Activated T-helper 1 cell treated with anti-CD3 and anti-CD28 coated beads, Interleukin-2, amount 50 U/mL, for 16 hours (primary cell): ENCODE measurements at places on chromosomes 13 and 19.

- DNase-seq: no peak
Measured at GRCh38 chr13:48625413-48626076, 28.2 kb upstream of the CYSLTR2 start.

DNA sequence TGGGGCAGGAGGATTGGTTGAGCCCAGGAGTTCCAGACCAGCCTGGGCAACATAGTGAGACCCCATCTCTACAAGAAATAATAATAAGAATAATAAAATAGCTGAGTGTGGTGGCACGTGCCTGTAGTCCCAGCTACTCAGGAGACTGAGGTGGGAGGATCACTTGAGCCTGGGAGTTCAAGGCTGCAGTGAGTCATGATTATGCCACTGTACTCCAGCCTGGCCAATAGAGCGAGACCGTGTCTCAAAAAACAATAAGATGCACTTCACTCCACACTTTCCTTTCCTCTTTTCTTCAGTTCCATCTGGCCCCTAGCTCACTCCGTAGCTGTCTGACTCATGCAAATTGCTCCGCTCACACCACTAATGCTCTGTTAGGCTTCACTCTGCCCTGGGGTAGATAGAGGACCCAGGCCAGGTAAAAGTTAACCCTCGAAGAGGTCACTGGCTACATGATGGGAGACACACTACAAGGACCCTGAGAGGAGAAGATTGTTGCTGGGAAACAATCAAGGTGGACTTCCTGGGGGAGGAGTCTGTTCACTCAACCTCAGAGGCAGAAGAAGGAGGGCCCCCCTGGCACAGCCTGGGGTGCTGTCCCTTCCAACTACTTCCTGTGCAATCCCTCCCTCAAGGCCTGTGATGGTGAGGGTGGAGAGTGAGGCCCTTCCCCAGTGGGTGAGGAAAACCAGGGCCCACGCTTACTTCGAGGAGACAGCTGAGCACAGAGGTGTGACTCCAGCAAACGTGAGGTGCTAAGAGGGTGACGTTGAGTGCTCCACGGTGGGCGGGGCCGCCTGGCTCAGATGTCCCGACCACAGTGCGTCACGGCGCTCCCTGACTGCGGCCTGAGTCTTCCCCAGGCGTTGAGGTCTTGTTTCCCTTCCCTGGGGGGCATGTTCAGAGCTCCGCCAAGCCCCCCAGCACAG is 8.8 kb upstream of the TNFSF9 start:
- DNase-seq: peak; percentile 21

GRCh38 chr13:98761986-98762616 is 9.6 kb upstream of the SLC15A1 start:
- DNase-seq: no peak

- peak; percentile 48 for DNase-seq
Measured at GRCh38 chr19:48963371-48964204, 1.5 kb upstream of the FTL start.

- DNase-seq: no peak
Measured at GRCh38 chr19:53874606-53874990, 6.9 kb downstream of the MYADM start.

GRCh38 chr19:20359933-20360720 is 193.1 kb downstream of the ZNF486 start:
- DNase-seq: no peak

GRCh38 chr13:33520468-33520839 is 234.9 kb upstream of the STARD13 start:
- no peak for DNase-seq

DNA sequence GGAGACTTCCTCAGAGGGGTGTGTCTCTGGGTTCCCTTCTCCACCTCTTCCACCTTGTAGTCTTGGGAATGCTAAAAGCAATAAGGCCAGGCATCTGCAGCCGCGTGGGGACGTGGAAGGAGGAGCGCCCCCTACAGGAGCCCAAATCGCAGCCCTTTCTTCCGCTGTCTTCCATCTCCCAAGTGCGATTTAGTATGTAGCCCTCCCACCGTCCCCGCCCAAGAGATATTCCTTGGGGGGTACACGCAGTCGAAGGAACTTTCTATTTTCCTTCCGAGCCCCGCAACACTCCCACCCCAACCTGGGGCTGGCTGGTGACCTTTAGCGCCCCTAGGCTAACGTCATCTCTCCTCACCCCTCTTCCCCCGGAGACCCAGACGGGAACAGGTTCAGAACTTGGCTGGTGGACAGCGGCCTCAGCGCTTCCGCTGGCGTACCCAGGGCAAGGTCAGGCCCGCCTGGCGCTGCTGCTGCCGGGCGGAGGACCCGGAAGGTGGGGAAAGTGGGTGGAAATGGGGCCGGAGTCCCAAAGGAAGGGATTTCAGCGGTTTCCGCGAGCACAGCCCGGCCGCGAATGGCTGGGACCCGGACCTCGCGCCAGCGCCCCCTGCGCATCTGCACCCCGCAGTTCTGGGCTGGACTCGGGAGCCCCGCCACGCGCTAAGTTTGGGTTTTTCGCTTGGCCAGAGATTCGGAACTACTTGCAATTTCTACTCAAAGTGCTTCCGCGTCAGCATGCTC is 2.1 kb upstream of the PCDH8 start:
- no peak for DNase-seq

GRCh38 chr19:58450856-58451357 is 515 bp upstream of the ZNF324B start:
- DNase-seq: no peak

- DNase-seq: no peak
Measured at GRCh38 chr13:88862095-88862620, 1191.0 kb downstream of the SLITRK5 start.

DNA sequence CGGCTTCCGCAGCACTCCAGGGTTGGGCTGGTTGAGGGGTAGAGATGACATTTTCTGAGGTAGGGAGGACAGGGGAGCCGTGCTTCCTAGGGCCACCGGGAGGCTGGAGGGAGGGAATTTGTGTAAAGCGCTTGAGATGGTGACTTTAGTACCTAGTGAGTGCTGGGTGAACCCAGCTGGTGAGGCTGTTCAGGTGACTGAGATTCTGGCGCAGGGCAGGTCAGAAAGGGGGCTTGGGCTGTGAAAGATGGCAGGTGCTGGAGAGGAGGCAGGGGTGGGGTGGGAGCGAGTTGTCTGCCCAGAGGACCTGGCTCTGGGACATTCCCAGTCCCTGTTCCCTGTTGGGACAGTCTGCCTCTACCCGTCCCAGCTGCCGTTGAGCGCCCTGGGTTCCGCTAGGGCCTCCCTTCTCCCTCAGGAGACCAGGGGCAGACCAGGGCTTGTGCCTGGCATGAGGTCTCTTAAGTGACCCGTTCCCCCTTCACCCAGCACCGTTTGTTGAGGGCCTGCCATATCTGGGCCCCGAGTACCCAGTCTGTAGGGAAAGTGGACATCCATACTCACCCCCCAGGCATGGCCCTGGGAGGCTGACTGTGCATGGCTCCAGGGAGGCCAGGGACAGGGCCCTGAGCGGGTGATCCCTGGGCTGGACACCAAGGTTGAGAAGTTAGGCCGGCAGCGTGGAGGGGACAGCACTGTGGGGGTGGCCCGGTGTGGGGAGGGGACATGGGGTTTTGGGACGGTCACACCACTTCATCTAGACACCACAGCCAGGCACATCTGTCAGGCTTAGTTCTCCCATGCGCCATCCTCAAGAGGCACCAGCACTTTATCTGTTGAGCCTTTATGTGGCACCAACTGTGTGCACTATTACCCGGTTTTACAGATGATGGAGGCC is 5.0 kb downstream of the PTOV1 start:
- DNase-seq: no peak

GRCh38 chr19:40337107-40337506 is 11.1 kb downstream of the C19orf47 start:
- no peak for DNase-seq

- no peak for DNase-seq
Measured at GRCh38 chr13:42381165-42381425, 109.1 kb downstream of the AKAP11 start.

- DNase-seq: no peak
Measured at GRCh38 chr19:57559008-57559403, 657 bp downstream of the ZNF550 start.

DNA sequence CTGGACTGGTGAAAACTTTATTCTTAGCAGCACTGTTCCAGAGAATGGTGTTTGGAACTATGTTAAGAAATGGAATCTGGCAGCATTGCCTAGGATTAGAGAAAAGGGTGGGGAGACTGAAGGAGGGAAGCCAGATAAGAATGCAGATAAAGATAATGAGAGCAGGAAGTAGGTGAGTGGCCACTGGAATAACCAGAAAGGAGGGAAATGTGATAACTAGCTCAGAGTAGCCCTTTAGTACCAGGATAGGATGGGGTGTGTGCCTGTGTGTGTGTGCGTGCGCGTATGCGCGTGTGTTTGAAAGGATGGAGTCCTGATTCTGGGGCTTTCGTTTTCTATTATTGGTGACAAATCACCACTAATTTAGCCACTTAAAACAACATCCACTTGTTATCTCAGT is 33.4 kb upstream of the FRY start:
- DNase-seq: no peak

DNA sequence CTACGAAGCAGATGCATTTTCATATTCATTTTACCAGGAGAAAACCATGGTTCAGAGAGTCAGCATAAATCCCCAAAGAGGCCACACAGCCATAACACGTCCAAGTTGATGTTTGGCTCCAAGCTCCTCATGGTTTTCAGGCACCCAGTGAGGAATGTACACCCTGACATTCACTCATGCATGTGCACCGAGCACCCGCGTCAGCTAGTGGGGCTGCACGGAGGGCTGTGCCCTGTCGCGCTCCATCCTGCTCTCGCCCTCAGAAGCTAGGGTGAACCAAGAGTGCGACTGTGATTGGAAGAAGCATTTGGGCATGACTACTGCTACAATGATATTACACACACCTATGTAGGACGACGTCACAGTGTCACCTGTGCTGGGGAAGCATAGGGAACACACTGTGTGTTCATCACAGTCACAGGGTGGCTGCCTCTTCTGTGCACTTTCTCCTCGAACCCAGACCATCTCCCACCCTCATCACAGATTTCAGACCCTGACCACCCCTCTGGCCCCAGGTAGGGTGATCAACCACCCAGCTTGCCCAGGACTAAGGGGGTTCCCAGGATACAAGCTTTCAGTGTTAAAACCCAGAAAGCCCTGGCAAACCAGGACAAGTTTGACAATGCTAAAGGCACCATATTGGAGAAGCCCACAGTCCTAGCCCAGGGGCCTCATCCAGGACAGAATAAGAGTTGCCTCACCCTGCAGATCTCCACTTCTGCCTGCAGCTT is 148.6 kb upstream of the ZNF507 start:
- no peak for DNase-seq

- DNase-seq: no peak
Measured at GRCh38 chr13:21671620-21672286, 880 bp downstream of the FGF9 start.

DNA sequence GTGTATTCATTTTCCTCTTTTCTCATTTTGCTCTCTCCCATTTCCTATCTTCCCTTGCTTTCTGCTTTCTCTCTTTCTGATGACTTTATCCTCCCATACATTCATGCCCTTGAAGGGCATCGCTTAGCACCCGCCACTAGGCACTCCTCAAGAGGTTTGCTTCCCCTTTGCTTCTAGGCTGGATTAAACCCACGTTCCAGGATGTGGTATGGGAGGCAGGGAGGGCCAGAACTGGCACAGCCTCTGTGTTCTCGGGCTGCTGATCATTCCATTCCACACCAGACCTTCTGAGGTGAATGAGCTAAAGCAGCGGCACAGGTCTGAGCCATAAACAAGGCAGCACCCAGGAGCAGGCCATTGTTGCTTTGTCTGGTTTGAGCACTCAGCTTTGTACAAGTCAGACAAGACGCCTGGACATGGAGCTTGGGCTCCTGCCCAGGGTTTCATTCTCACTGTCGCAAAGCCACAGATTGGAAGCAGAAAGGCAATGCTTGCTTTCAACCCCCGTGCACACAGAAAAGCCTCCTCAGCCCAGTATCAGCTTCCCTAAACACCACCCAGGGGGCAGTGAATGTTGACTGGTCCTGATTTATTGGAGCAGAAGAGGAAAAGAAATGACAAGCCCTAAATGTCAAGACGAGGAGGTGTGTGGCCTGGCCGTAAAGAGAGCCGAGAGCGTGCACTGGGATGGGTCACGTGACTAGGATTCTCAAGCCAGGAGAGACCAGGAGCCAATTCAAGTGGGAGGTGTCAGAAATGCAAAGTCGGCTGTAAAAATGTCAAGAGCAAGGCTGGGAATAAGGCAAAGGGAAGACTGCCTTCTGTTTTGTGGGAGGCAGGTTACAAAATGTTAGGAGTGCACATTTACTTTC is 218.0 kb upstream of the SERP2 start:
- no peak for DNase-seq

- DNase-seq: no peak
Measured at GRCh38 chr13:114303700-114304327, 10.5 kb upstream of the CHAMP1 start.

DNA sequence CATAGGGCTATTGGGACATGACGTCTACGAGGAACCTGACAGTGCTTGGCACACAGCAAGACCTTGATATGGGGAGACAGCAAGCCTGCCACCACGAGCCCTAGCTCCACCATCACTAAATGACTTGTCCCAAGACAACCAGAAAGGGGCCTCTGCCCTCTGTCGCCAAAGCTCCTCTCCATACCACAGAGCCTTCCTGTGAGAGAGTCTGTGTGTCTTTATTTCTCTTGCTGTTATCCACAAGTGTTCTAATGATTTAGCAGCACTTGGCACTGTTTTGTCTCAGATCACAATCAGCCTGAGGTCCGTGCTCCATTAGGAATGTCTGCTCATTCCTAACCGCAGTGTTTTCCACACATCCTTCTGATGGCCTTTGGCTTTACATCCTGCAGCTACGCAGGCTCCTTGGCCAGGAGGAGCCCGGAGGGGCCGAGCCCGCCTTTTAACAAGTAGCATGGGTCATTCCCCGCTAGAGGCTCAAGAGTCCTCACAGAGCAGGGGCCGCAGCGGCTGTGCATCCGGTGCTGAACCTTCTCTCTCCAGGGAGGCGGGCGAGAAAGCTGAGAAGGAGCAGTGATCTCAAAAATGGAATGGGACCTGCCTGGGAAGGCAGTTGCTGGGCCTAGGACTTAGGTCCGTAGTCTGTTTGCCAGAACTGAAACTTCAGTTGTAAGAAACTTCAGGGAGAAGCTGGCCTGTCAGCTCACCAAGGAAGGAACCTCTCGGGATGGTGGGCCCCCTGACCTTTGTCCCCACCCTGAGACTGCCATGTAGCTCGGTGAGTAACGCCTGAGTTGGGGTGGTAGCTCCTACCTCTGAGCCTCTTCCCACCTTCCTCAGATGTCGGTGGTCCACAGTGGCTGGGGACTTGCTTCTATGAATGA is 61.1 kb upstream of the HMGB1 start:
- DNase-seq: no peak

GRCh38 chr19:30090476-30090875 is 148.4 kb downstream of the URI1 start:
- DNase-seq: no peak

- no peak for DNase-seq
Measured at GRCh38 chr13:57925751-57926150, 294.2 kb downstream of the PCDH17 start.

GRCh38 chr19:17623224-17623935 is 64.8 kb downstream of the UNC13A start:
- DNase-seq: no peak
